ENCODE measurements at places on chromosomes 2 and 18.

GRCh38 chr18:25033747-25034471, 318.1 kb downstream of the ZNF521 start:
- DNase-seq = no peak

DNA sequence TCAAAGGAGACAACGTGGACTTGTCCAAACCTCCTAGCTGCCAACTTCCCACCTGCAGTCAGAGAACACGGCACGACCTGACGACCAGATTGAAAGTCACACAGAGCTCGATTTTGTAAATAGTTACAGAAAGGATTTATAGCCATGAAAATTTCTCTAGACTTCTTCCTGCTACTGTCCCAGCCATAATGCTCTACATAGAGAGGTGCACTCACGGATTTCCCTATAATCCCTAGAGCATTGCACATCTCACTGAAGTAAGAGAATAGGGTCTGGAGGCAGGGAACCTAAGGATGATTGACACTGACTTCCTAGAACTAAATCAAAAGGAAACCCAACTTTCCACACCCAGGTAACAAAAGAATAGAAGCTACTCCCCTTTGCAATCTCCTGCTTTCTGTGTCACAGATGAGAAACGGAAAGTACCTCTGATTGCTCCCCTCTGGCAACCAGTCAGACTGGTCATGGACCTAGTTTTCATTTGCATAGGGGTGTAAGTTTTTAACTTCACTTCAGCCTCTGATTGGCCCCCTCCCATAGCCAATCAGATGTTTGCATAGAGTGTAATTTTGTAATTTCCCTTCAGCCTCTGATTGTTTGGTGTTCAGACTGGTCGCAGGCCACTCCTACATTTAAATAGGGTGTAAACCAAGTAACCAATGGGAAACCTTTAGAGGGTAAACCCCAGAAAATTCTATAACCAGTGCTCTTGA, 58.6 kb upstream of the FBXO11 start:
- peak; percentile 20 for DNase-seq

GRCh38 chr2:187138265-187138664, 289.3 kb upstream of the ZSWIM2 start:
- peak; percentile 52 for DNase-seq

GRCh38 chr2:148616662-148617061, 27.9 kb upstream of the EPC2 start:
- DNase-seq = peak; percentile 26

DNA sequence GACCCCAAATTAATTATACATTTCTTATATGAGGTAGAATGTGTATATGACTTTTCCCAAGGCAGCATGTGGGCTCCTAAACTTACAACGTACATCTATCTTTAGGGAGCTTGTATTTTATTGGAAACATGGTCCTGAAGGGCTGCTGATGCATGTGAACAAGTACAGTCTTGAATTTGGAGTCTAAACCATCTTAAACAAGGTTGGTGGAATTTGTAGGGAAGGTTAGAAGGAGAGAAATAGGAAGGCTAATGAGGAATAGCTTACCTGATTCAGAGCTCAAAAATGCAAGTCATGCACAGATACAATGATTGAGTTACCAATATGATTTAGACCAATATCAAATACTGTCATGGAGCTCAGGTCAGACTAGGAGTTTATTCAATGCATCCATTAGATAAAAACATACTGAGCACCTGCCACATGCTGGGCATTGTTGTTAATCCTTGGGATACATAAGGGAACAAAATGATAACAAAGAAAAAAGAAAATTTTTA, 458.6 kb upstream of the ETAA1 start:
- DNase-seq = no peak

GRCh38 chr2:69781321-69782248, 39.7 kb downstream of the ANXA4 start:
- DNase-seq = peak; percentile 19

- no peak for DNase-seq
These were observed 96.8 kb downstream of the UXS1 start for GRCh38 chr2:106097038-106098000.

Data from PC-3 (cell line).